ENCODE measurements at places on chromosomes 6 and 20. TPM values are rescaled to one million over a fixed set of nuclear protein-coding genes. Genes with fewer than 3 reads are reported as not detected.

The GZF1 gene
- 14.6 TPM for total RNA-seq

The SLC22A2 gene
- total RNA-seq, result not detected

The MCHR2 gene
- not detected for total RNA-seq

The MMP24 gene
- total RNA-seq, result 0.73 TPM

The TMEM200A gene
- total RNA-seq, result 27.1 TPM

The KCNK5 gene
- total RNA-seq, result not detected
